AG04450 (cell line): ENCODE measurements at places on chromosomes 6 and 20. TPM values are rescaled to one million over a fixed set of nuclear protein-coding genes. Genes with fewer than 3 reads are reported as not detected.

DNA sequence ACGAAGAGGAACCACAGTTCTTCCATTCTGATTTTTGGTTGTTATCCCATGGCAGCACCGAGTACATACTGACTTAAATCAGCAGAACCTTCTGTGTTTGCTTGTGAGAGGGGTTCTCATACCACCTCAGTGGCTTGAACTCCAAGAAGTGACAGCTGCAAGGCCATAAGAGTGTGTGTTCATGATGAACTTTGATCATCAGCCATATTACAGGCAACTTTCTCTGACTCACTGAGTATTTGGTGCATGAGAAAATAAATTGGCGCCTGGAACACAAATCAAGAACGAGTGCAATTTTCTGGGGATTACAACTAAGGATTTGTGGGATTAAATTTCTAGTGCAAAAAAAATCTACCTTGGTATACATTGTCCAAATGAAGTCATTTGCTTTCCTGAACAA lies 68.9 kb downstream of the CYP39A1 start:
- no peak for DNase-seq

- no peak for DNase-seq
Observed at GRCh38 chr6:12366731-12367130, 76.6 kb downstream of the EDN1 start.

JARID2 gene
- polyA plus RNA-seq: 9.7 and 10.2 TPM in 2 replicates

MCHR2 gene
- polyA plus RNA-seq: not detected in 2 replicates

DNA sequence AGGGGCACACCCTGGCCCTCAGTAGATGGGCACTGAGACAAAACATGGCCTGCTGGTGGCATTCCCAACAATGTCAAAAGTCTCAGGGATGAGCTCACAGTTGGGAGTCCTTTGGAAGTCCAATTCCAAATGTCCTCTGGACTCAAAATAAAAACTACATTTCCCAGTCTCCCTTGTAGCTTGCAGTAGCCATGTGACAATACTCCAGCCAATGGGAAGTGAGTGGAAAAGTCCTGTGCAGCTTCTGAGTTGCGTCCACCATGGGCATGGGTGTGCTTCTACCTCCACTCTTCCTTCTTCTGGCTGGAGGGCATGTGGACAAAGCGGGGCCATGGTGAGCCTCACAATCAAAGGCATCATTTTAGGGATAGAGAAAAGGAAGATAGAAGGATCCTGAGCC lies 5.8 kb upstream of the ADAM33 start:
- peak; percentile 18 for DNase-seq

DNA sequence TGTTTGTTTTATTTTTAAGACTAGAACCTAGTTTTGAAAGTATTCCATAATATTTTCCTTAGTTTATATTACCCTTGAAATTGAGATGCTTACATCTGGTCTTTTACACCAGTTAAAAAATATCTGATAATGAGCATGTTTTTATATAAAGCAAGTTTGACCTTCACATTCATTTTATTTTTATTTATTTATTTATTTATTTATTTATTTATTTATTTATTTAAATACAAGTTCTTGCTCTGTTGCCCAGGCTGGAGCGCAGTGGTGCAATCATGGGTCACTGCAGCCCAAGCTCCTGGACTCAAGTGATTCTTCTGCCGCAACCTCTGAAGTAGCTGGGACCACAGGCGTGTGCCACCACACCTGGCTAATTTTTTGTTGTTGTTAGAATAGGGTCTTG lies 52.8 kb upstream of the ADIG start:
- no peak for DNase-seq

GRCh38 chr20:33681288-33681687 lies 4.9 kb downstream of the E2F1 start:
- no peak for DNase-seq
